Uterine smooth muscle cell (primary cell): ENCODE measurements at places on chromosomes 6 and 20. TPM values are rescaled to one million over a fixed set of nuclear protein-coding genes. Genes with fewer than 3 reads are reported as not detected.

LY6G6F gene
- total RNA-seq: not detected in 2 replicates

TSHZ2 gene
- total RNA-seq: 1.2 and 1.5 TPM in 2 replicates

SALL4 gene
- total RNA-seq: 0.22 and 0.25 TPM in 2 replicates

MOG gene
- not detected in 2 replicates for total RNA-seq

FGD2 gene
- not detected in 2 replicates for total RNA-seq

RIPOR2 gene
- total RNA-seq: 5.5 and 8.7 TPM in 2 replicates

KCNQ5 gene
- 1.00 and 2.9 TPM in 2 replicates for total RNA-seq

VIP gene
- total RNA-seq: not detected in 2 replicates

SLC22A2 gene
- total RNA-seq: 0.12 TPM in 1 of 2 replicates, not detected in the other

ARMC2 gene
- 1.00 and 1.7 TPM in 2 replicates for total RNA-seq

NEDD9 gene
- total RNA-seq: 0.33 and 1.2 TPM in 2 replicates

MYL9 gene
- total RNA-seq: 7.2 and 18.2 TPM in 2 replicates

MRPL14 gene
- total RNA-seq: 67.4 and 97.3 TPM in 2 replicates

VNN1 gene
- under 0.01 TPM in 1 of 2 replicates, not detected in the other for total RNA-seq

MACROD2 gene
- total RNA-seq: 0.66 and 3.6 TPM in 2 replicates

CEP43 gene
- total RNA-seq: 24.6 and 35.5 TPM in 2 replicates

ZFP57 gene
- total RNA-seq: 0.11 TPM in 1 of 2 replicates, not detected in the other

SSTR4 gene
- total RNA-seq: not detected in 2 replicates

NCR2 gene
- not detected in 2 replicates for total RNA-seq

TAF11 gene
- 18.6 and 18.9 TPM in 2 replicates for total RNA-seq

PGC gene
- total RNA-seq: not detected in 2 replicates

UBE2C gene
- total RNA-seq: 17.6 and 46.8 TPM in 2 replicates

BMP7 gene
- total RNA-seq: not detected in 2 replicates

SLC22A7 gene
- total RNA-seq: not detected in 2 replicates
